Smooth muscle cell of bladder (primary cell): ENCODE measurements at places on chromosomes 6 and 20. TPM values are rescaled to one million over a fixed set of nuclear protein-coding genes. Genes with fewer than 3 reads are reported as not detected.

The TUBB2B gene
- total RNA-seq: 1.3 and 2.4 TPM in 2 replicates

The PAX1 gene
- not detected in 2 replicates for total RNA-seq

The POLH gene
- 16.4 and 21.5 TPM in 2 replicates for total RNA-seq

The SLC26A8 gene
- 0.09 and 0.14 TPM in 2 replicates for total RNA-seq

The PRR18 gene
- total RNA-seq: not detected in 2 replicates

The COX4I2 gene
- not detected in 2 replicates for total RNA-seq

The KCNQ2 gene
- total RNA-seq: not detected in 2 replicates

The VNN1 gene
- under 0.01 and 0.09 TPM in 2 replicates for total RNA-seq

The CTCFL gene
- not detected in 2 replicates for total RNA-seq

The PGM3 gene
- 156 and 176 TPM in 2 replicates for total RNA-seq

The KIF6 gene
- total RNA-seq: under 0.01 and 0.46 TPM in 2 replicates

The SLC13A3 gene
- 2.7 and 4.9 TPM in 2 replicates for total RNA-seq

The BANF2 gene
- total RNA-seq: not detected in 2 replicates

The CAP2 gene
- 4.0 and 9.5 TPM in 2 replicates for total RNA-seq

The CALHM4 gene
- total RNA-seq: not detected in 2 replicates

The KCNK5 gene
- total RNA-seq: not detected in 2 replicates

The DNMT3B gene
- 0.85 and 1.0 TPM in 2 replicates for total RNA-seq

The RAET1L gene
- total RNA-seq: not detected in 2 replicates

The HLA-C gene
- 56.9 and 219 TPM in 2 replicates for total RNA-seq

The GNMT gene
- total RNA-seq: not detected in 2 replicates

The FILIP1 gene
- total RNA-seq: 0.14 and 0.28 TPM in 2 replicates

The ZKSCAN3 gene
- 3.7 and 5.0 TPM in 2 replicates for total RNA-seq

The KIAA0408 gene
- total RNA-seq: 0.37 and 0.71 TPM in 2 replicates

The OPN5 gene
- not detected in 2 replicates for total RNA-seq

The RBM12 gene
- total RNA-seq: 25.5 and 38.6 TPM in 2 replicates

The WFDC10B gene
- 0.14 TPM in 1 of 2 replicates, not detected in the other for total RNA-seq

The XKR7 gene
- not detected in 2 replicates for total RNA-seq

The HRH3 gene
- total RNA-seq: not detected in 2 replicates

The PTGIS gene
- total RNA-seq: 210 and 605 TPM in 2 replicates

The CHRNA4 gene
- not detected in 2 replicates for total RNA-seq

The LTB gene
- not detected in 2 replicates for total RNA-seq

The ZNF341 gene
- total RNA-seq: 0.85 and 1.1 TPM in 2 replicates

The RIMS4 gene
- total RNA-seq: under 0.01 TPM in 1 of 2 replicates, not detected in the other

The FAM83C gene
- not detected in 2 replicates for total RNA-seq

The DLK2 gene
- 0.28 and 0.37 TPM in 2 replicates for total RNA-seq

The SPTLC3 gene
- total RNA-seq: 2.8 and 6.5 TPM in 2 replicates

The KIF16B gene
- 14.8 and 15.4 TPM in 2 replicates for total RNA-seq

The FAM50B gene
- total RNA-seq: 5.0 and 9.4 TPM in 2 replicates

The GPX5 gene
- not detected in 2 replicates for total RNA-seq
